ENCODE measurements at places on chromosomes 2 and 18.
A peak's percentile ranks its signal among the peaks of the same experiment; 100 is the strongest.

GRCh38 chr2:120734930-120735651 is 577 bp upstream of the GLI2 start:
- DNase-seq: no peak

GRCh38 chr2:81901017-81901416 is 1596.5 kb upstream of the LRRTM1 start:
- DNase-seq: no peak

- DNase-seq: peak; percentile 38
Measured at GRCh38 chr2:128736689-128737545, 418.2 kb upstream of the HS6ST1 start.

DNA sequence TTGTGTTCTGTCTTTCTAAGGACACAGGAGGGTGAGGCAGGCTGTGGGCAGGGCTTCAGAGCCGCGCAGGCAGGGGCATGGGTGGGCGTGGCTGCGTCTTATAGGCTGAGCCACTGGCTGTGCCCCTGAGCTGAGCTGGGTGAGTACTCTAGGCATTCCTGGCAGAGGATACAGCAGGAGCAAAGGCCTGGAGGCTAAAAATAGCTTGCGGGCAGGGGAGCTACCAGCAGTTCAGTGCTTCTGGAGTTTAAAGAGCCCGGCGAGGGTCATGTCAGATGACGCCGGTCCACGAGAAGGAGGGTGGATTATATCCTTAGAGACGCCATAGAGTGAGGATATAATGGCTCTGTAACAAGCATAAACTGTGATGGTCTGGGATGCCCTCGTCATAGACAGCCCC is 31.5 kb upstream of the PDIA6 start:
- DNase-seq: peak; percentile 77

- DNase-seq: no peak
Measured at GRCh38 chr2:210475706-210476105, 853 bp downstream of the LANCL1 start.

- peak; percentile 94 for DNase-seq
Measured at GRCh38 chr2:231666171-231667095, 41.9 kb upstream of the PTMA start.

DNA sequence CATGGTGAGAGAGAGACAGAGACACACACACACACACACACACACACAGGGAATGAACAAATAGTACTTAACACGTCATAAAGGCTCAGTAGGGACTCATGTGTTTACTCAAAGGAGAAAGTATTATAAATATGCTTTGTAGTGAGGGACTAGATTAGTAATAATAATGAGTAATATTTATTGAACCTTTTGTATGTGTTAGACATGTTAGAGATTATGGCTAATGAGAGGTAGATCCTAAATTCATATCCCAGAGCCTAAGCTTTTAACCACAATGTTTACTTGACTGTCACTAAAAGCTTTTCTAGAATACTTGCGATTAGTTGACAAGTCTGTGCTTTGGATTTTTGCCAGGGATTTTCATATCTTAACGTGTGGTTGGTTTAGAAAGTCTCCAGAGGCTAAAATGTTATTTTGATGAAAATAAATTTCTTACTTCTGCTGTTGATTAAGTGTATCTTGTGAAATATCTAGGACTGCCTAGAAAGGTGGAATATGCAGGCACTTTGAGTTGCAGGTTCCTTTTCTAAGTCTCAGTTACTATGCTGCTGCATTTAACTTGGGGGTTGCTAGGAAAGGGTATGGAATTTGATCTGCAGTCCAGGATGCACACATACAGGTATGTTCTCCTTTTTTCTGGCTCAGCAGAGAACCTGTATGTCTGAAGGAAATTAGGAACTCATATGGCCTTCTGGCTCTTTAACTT is 64.5 kb downstream of the UBR3 start:
- no peak for DNase-seq

DNA sequence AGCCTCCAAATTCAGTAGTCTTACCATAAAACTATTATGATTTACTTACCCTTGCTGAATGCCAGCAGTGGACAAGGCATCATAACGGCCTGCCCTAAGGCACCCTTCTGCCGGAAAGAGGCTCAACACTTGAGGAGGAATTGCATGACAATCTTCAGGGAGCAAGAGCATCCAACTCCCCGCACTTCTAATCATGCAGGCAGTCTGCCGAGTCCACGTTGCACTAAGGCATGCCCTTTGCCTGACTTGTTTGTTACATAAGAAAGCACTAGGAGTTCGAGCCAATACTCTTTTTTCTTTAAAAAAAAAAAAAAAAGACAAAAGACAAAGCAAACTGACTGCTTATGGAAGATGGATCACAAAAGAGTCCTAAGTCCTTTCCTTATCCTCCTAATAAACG is 17.9 kb upstream of the SPTBN1 start:
- no peak for DNase-seq

DNA sequence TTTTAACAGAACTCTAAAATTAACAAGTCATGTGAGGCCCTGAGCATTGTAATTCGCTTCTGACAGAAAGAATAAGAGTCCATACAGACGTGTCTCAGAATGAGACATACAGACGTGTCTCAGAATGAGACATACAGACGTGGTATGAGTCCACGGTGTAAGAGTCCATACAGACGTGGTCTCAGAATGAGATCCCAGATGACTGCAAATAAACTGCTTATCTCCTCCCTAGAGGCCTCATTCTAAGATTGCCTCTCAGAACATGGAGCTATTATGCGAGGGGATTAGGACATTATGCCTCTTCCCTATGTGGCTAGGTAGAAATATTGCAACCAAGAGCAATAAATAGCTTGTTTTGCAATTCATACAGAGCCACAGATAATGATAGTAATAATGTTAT is 63.9 kb downstream of the NEB start:
- DNase-seq: no peak

DNA sequence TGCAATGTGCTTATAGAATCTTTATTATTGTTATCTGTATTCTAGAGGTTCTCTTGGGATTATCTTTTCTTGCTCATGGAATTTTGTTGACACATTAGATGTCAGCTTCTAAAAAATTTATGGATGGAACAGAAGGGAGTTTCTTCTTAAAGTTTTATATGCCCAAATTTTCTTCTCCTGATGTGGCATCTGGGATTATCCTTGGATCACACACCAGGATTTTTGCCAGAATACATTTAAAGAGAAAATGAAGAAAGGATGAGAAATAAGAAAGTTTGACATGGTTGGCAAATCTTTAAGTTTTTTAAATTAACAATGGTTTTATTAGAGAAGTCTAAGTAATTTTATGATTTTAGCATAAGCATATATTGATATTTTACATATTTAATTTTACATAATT is 706.7 kb upstream of the TMEFF2 start:
- no peak for DNase-seq

GRCh38 chr2:42844366-42844765 is 52.0 kb upstream of the HAAO start:
- no peak for DNase-seq

DNA sequence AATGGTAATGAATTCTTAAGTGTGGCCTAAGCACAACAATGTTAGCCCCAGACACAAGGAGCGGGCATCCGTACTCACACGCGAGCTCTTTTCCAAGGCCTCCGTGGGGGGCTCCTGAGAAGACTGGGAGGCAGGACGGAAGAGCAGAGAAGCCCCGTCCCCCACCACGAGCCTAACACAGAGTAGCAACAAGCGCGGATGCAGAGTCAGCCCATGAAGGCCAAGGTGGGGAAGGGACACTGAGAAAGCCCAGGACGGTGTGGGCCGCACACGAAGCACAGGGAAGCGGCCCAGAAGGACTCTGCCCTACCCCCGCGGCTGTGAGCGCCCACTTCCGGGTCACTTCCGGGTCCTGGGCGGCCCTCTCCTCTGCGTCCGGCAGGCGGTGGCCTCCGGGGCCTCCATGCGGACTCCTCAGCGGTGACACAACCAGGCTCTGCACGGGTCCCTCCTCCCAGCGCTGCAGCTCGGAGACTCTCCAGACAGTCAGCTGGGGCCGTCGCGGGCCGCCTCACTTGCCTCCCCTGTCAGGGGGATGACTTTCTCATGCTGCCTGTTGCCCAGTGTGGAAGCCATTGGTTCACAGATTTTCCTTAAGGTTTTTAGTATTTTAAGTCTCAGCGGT is 151.5 kb downstream of the MTCL1 start:
- no peak for DNase-seq

GRCh38 chr2:72526623-72527022 is 299.2 kb downstream of the EXOC6B start:
- no peak for DNase-seq

- DNase-seq: no peak
Measured at GRCh38 chr2:206535260-206535986, 92.1 kb downstream of the ADAM23 start.
